Caudate nucleus (tissue), 63 donors: ENCODE measurements at places on chromosomes 16 and 17.
A peak's percentile ranks its signal among the peaks of the same experiment; 100 is the strongest.

DNA sequence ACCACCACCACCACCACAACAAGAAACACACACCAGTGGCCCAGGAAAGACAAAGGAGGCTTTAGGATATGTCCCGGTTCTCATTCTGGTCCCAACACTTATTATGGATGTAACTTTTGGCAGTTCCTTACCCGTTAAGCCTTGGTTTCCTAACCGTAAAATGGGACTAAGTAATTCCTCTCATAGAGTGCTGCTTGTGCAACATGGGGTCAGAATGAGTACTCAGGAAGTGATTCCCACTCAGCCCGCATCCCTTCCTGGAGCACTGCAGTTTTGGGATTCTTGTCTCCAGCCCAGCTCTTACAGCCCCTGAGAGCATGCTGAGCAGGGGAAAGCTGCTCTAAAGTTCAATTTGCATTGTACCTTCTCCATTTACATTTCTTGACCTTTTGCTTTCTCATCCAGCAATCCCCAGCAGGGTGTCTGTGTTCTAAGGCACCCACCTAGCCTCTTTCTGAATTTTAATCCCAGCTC, 262.6 kb downstream of the PRKCA start:
- no peak for DNase-seq

- peak; percentile 65 for DNase-seq
These were observed 919 bp downstream of the N4BP1 start for GRCh38 chr16:48608871-48609651.

DNA sequence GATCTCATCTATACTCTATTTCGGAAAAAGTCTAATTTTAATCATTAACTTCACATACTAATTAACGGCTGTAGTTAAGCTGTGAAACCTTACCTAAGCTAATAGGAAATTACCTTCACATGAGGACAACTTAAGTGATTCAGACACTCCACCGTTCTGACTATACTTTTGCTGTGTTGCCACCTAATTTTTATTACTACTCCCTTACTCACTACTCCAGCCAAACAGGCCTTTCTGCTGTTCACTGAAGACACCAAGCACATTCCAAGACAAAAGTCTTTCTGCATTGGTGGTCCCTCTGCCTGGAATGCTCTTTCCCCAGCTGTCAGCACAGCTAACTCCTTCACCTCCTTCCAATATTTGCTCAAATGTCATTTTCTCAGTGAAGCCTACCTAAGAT, 1.3 kb downstream of the CMTR2 start:
- no peak for DNase-seq

DNA sequence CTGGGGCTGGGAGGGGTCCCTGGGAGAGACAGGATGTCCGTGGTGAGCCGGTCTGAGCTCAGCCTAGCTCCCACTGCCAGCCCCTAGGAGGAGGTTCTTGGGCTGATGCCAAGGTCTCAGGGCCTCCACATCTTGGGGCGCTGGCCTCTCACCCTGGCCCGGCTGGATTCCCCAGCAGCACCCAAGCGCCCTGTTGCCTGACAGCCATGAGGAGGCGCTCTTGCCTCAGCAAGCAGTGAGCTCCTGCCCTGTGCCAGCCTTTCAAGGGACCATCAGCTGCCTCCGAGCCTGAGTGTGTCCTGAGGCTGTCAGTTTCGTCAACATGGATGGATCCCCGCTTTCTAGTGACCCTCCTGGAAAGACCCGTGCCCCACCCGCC, 234.9 kb upstream of the CIBAR2 start:
- no peak for DNase-seq

DNA sequence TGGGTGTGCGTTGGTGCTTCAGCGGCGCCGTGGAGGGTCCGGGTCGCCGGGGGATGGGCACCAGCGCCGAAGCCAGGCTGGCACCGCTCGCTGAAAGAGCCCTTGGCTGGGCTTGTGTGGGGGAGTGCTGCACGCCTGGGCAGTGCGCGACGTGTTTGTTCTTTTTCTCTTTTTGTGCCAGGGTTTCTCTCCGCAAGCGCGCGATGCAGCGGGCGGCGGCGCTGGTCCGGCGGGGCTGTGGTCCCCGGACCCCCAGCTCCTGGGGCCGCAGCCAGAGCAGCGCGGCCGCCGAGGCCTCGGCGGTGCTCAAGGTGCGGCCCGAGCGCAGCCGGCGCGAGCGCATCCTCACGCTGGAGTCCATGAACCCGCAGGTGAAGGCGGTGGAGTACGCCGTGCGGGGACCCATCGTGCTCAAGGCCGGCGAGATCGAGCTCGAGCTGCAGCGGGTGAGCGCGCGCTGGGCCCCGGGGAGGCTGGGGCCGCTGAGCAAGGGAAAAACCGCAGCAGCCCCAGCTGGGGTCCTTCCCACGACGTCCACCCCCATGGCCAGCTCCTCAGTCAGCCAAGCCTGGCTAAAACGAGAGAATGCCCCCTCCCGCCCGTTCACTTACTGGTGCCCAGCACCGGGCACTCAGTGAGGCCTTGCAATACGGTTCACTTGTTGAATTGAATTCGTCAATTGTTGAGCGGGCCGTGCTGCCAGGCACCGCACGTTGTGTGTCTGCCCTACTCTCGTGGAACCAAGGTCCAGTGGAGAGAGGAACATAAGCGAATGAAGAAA, 541 bp downstream of the GPT2 start:
- peak; percentile 60 for DNase-seq

GRCh38 chr17:76271669-76272540, 6.8 kb downstream of the UBALD2 start:
- no peak for DNase-seq

- DNase-seq, result no peak
These were observed 42.6 kb upstream of the RPL38 start for GRCh38 chr17:74160656-74161502.

DNA sequence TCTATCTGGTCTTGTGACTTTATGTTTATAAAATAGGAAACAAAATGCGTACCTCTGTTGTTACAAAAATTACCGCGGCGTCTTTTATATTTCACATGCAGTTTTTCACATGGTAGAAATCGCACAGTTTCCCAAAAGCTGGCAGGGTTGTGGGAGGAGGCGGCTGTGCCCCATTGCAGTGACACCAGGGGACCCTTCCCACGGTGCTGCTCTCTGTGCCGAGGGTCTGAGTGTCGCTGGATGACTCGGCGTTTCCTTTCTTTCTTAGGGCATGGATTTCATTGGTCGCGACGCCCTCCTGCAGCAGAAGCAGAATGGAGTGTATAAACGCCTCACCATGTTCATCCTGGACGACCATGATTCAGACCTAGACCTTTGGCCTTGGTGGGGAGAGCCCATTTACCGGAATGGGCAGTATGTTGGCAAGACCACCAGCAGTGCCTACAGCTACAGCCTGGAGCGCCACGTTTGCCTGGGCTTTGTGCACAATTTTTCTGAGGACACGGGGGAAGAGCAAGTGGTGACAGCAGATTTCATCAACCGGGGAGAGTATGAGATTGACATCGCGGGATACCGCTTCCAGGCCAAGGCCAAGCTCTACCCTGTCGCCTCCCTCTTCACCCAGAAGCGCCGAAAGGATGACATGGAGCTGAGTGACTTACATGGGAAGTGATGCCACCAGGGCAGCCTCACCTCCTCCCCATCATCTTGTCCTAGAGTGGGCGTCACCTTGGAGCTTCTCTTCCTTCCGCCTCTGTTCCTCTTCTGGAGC, 17.2 kb upstream of the CLEC18C start:
- peak; percentile 14 for DNase-seq

- DNase-seq, result no peak
These were observed 95.7 kb downstream of the CACNG1 start for GRCh38 chr17:67139784-67140665.

GRCh38 chr17:830950-831349, 48.8 kb downstream of the MRM3 start:
- DNase-seq, result no peak
